Stimulated activated CD4-positive, alpha-beta T cell treated with anti-CD3 and anti-CD28 coated beads, TNF-alpha, amount 100 ng/mL, for 24 hours (primary cell): ENCODE measurements at places on chromosomes 6 and 20.

GRCh38 chr20:14765370-14765701, 427.9 kb upstream of the FLRT3 start:
- DNase-seq: no peak

- no peak for DNase-seq
Observed at GRCh38 chr20:45028424-45029136, 62.3 kb downstream of the STK4 start.

GRCh38 chr6:37671061-37671460, 26.6 kb downstream of the MDGA1 start:
- DNase-seq: no peak

GRCh38 chr20:58880994-58881752, 28.7 kb downstream of the GNAS start:
- DNase-seq: no peak

GRCh38 chr20:6855104-6855503, 87.6 kb downstream of the BMP2 start:
- DNase-seq: no peak

DNA sequence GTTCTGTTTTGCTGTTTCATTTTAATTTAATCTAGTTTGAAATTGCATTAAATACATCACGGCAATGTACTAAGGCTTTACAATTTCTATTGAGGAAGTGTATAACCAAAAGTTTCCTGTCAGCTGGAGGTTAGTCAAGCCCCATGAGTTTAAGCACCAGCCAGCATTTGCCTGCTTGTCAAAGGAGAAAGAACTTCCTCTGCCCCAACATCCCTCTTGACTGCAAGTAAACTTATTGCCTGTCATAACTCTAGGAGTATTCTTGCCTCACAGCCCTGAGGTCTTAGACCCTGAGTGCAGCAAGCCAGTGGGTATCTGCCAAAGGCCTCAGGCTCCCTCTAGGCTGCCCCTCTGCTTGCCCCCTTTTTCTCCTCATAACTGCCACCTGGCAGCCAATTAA, 106.7 kb upstream of the INSM1 start:
- DNase-seq: no peak

DNA sequence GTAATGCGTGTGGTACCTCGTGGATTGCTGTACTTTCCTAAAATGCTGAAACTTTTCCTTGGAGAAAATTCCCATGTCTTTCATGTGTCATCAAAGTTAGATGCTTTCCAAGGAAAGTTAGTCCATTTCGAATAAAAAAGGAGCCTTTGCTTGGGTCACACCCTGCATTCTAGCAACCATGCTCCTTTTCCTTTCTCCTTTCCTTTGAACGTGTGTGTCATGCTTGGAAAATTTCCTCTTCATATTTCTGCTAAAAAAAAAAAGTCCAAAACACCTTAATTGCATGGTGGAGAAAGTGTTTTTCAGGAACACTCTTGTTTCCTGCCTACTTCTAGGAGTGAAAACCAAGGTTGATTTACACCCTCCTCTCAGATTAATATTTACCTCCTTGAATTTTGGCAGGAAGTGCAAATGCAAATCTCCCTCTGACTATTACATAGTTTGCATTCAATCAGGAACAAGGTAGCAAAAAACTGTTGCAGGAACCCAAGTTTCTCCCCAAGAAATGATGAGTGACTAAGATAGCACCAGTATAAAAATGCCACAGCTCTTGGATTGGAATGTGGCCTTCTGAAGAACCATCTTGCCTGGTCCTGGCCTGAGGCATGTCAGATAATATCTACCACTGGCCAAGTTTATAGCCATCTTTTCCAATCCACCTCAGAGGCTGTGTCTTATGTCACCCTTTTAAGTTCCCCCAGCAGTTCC, 590.6 kb downstream of the QKI start:
- no peak for DNase-seq

- DNase-seq: no peak
Observed at GRCh38 chr6:14386668-14387067, 269.1 kb downstream of the CD83 start.

- no peak for DNase-seq
Observed at GRCh38 chr6:20877008-20877937, 343.0 kb downstream of the CDKAL1 start.

DNA sequence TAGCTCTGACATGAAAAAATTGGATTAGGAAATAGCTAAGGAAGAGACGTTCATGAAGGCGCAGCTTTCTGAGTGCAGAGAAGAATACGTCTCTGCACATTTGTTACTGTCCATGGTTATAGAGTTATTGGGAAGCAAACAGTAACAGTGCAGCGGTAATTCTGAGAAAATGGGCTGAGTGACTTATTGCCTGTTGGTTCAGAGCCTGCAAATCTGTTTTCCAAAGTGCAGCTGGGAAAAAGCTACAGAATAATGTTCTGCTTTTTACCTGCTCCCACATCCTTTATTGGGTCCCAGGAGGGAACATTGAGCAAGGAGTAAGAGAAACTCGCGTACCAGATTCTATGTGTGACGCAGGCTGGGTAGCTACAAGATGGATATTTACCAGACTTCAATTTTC, 160.2 kb downstream of the BTBD3 start:
- DNase-seq: no peak

DNA sequence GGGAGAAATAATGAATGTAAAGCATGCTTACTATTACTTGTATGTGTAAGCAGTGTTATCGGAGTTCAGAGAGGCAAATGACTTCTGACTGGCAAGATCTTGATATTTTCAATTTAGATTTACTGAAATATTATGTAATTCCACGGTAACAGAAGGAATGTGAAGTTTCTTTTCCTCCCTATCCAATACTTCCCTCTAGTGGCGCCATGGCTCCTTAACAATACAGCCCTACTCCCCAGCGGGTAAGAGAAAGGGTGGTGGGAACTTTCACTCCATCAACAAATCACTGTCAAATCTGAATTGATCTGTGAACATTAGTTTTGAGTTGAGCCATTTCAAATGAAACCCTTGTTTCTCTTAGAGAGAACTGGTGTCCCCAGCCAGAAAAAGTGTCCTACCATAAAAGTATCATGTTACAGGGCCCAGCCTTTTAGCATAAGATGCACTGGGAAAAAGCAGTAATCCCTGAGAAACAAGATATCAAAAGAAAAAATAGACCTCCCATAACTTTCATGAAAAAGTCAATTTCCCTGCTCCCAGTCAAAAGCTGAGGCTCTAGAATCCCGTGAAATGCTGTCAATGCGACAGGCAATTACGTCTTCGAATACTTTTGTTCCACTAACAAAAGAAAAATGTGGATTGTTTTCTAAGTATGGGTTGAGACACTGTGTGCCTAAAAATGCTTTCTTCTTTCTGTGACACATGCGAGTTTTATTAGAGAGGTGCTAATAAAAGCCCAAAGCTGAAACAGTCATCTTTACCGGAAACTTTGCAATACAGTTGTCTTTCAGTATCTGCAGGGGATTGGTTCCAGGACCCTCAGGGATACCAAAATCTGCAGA, 12.9 kb downstream of the COX7A2 start:
- no peak for DNase-seq

- no peak for DNase-seq
Observed at GRCh38 chr20:4926531-4927156, 74.7 kb downstream of the SLC23A2 start.
